SK-MEL-5 (cell line): ENCODE measurements at places on chromosomes 6 and 20.

DNA sequence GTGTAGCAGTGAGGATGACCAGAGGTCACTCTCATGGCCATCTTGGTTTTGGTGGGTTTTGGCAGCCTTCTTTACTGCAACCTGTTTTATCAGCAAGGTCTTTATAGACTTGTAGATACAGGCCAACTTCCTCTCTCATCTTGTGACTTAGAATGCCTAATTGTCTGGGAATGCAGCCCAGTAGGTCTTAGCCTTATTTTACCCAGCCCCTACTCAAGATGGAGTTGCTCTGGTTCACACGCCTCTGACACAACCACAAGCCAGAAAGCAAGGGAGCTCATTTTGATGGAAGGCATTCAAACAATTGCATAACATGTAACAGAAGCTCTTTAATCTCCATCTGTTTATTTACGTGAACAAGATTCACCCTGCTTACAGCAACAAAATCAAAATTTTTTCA, 492.0 kb upstream of the SULF2 start:
- DNase-seq, result no peak

- DNase-seq, result no peak
Observed at GRCh38 chr20:34736106-34736735, 32.1 kb downstream of the TP53INP2 start.

GRCh38 chr20:43584448-43585136, 6.1 kb upstream of the IFT52 start:
- no peak for DNase-seq

GRCh38 chr20:17621229-17621968, 51.5 kb downstream of the DSTN start:
- DNase-seq, result no peak

GRCh38 chr6:140538926-140539325, 1164.5 kb upstream of the CITED2 start:
- peak; percentile 7 for DNase-seq

DNA sequence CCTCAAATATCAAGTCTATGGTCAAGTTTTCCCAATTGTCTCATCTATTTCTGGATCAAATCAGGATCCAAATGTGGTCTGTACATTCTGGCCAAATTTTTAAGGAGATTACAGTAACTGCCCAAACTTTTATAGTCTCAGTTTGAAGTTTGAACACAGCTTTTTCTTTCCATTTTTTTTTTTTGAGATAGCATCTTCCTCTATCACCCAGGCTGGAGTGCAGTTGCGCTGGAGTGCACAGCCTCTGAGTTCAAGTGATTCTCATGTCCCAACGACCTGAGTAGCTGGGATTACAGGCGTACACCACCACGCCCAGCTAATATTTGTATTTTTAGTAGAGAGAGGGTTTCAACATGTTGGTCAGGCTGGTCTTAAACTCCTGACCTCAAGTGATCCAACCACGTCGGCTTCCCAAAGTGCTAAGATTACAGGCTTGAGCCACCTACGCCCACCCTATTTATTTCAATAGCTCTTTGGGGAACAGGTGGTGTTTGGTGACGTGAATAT, 84.9 kb upstream of the CARMIL1 start:
- no peak for DNase-seq

DNA sequence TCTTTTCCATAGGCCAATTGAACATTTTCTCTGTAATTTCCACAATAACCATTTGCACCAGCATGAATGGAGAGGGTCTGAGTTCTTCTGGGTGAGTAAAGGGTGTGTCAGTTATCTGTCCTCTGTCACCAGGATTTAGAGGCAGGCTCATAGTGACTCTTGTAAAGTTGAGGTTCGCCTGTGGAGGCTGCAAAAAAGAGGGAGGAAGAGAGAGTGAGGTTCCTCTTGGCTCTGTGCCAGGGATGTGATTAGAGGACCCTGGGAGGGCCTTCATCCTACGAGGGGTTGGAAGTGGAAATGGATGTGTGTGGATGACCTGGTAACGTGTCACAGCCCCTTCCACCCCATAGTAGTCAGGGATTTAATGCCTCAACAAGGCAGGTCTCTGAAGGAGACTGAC, 242.0 kb downstream of the ESR1 start:
- DNase-seq, result no peak

DNA sequence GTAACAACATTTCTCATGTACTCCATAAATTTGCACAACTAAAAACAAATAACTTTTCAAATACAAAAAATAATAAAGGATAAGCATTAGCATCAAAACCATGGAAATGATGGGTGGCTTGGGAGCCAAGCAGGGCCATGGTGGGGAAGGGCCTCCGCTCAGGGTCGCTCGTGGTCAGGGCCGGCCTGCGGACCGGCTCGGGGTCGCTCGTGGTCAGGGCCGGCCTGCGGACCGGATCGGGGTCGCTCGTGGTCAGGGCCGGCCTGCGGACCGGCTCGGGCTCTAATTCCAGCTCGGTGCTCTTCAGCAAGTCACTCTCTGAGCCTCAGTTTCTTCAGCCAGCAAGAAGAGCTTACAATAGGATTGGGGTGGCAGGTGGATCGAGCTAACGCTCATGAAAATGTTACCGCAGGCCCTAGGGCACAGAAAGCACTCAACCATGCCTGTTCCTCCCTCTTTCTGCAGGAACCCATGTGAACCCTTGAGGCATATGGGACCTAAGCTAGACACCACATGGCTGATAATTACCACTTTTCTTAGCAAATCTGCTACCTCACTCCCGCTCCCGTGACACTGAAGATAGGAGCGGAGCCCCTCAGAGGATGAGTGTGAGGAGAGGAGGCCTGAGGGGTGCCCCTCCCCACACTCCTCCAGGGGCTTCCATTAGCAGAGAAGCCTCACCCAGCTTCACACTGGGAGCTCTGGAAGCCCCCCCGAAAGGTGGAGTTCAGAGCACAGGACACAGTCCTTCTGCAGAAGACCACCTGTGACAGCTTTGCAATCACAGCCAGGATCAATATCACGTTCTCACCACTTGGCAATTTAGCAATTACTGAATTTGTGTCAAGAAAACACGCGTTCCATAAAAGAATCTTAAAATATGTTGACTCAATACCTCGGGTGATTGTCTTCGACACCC, 103.0 kb downstream of the PSMB1 start:
- DNase-seq, result no peak

GRCh38 chr6:166499350-166500163, 86.9 kb downstream of the RAMACL start:
- DNase-seq, result no peak

GRCh38 chr20:44342248-44342647, 5.4 kb downstream of the R3HDML start:
- DNase-seq, result no peak

GRCh38 chr20:58695895-58696375, 3.3 kb downstream of the NPEPL1 start:
- no peak for DNase-seq

DNA sequence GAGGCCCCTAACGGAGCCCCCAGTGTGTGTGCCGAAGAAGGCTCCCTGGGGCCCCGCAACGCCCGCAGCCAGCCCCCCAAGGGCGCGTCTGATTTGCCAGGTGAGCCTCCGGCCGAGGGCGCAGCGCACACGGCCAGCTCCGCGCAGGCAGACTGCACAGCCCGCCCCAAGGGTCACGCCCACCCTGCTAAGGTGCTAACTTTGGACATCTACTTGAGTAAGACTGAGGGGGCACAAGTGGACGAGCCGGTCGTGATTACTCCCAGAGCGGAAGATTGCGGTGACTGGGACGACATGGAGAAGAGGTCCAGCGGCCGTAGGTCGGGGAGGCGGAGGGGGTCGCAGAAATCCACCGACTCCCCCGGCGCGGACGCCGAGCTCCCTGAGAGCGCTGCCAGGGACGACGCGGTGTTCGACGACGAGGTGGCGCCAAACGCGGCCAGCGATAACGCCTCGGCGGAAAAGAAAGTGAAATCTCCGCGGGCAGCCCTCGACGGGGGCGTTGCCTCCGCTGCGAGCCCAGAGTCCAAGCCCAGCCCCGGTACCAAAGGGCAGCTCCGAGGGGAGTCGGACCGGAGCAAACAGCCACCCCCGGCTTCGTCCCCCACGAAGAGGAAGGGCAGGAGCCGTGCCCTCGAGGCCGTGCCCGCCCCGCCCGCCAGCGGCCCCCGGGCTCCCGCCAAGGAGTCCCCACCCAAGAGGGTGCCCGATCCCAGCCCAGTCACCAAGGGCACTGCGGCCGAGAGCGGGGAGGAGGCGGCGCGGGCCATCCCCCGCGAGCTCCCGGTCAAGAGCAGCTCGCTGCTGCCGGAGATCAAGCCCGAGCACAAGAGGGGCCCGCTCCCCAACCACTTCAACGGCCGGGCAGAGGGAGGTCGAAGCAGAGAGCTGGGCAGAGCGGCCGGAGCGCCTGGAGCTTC, 117.0 kb downstream of the RTN4IP1 start:
- no peak for DNase-seq

GRCh38 chr6:31567531-31568370, 4.3 kb upstream of the LTA start:
- DNase-seq, result no peak

DNA sequence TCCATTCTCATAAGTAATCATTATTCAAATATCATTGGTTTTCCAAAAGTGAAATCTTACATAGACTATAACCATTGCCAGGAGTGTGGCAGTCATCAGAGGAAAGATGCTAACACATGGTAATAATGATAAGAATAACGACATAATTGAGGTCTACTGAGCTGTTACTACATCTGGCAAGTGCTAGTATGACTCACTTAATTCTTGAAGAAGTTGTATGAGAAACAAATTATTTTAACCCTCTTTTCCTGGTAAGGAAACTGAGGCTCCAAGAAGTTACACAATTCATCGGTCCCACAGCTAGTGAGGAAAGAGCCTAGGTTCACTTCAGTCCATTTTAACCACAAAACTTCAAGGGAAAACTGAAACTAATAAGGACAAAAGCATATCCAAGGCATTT, 335.6 kb upstream of the BTBD3 start:
- no peak for DNase-seq

DNA sequence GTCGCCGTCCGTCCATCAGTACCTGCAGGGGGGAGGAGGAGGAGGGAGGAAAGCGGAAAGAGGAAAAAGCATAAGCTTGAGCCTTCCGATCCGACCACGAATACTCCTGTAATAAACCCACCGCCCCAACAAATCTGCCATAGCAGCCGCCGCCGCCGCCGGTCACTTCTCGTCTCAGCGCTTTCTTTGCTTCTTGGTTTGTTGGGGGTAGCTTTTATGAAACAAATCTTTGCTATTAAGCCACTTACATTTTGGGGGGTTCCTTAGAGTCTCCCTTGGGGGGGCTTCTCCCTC, 277 bp downstream of the ADGRB3 start:
- no peak for DNase-seq

DNA sequence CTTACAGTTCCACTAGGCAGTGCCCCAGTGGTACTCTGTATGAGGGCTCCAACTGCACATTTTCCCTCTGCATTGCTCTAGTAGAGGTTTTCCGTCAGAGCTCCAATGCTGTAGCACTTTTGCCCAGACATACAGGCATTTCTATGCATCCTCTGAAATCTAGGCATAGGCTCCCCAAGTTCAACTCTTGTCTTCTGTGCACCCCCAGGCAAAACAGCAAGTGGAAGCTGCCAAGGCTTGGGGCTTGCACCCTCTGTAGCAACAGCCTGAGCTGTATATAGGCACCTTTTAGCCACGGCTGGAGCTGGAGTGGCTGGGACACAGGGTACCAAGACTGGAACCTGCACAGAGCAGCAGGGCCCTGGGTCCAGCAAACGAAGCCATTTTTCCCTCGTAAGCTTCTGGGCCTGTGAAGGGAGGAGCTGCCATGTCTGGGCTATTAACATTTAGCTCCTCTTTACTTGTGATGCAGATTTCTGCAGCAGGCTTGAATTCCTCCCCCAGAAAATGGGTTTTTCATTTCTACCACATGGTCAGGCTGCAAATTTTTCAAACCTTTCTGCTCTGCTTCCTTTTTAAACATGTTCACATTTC, 596.2 kb upstream of the ADGRB3 start:
- no peak for DNase-seq

GRCh38 chr6:43740961-43741764, 28.8 kb upstream of the VEGFA start:
- no peak for DNase-seq

DNA sequence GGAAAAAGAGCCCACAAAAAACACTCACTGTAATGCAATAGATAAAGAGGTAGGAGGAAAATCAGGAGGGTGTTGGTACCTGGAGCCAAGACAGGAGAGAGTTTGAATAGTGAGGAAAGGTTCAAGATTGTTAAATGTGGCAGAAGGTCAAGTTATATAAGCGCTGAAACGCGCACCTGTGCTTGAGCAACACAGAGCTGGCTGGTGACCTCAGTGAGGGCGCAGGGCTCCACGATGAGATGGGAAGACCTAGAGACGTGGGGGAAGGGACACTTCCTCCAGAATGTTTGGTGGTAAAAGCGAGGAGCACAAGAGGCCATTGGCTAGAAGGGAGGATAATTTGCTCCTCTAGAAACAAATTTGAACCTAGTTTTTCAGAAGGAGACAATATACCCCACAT, 4.2 kb upstream of the PPP1R14C start:
- no peak for DNase-seq

GRCh38 chr6:16222826-16223225, 15.6 kb upstream of the GMPR start:
- DNase-seq, result no peak

GRCh38 chr6:149964308-149965193, 808 bp downstream of the ULBP1 start:
- no peak for DNase-seq

DNA sequence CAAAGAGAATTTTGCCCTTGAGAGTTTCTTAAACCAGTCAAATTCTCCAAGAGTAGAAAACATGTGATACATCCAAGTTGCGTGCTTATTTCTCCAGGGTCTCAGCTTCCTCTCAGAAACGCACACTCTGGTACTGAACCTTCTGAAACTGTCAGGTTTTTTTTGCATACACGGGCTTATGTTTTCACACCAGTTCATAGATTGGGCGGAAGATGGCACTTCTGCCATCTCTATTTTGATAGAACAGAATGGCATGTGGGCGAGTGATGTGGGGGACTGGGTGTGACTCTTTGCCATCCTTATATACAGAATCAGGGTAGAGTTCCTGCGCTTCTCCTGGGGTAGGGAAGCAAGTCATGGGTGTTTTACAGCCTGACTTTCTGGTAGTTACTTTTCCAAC, 56.4 kb downstream of the ADTRP start:
- peak; percentile 46 for DNase-seq

DNA sequence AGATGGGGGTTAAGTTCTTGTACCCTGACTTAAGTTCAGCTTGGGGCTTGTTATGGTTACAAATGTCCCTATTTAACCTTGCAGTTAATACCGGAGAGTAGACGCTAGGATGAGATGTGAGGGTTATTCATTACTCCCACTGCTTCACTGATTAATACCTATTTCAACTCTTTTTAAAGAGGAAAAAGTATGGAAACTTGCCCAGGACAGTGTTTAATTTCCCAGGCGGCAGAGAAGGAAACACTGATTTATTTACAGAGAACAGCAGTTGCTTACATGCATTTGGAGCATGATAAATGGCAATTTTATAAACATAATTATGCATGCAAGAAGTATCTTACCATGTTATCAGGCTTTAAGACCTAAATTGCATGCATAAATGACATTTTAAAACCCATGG, 137.7 kb downstream of the RCAN2 start:
- no peak for DNase-seq

- DNase-seq, result no peak
Observed at GRCh38 chr20:61219021-61219431, 33.0 kb upstream of the CDH4 start.

- no peak for DNase-seq
Observed at GRCh38 chr6:76789580-76789979, 673.7 kb downstream of the HTR1B start.

- DNase-seq, result no peak
Observed at GRCh38 chr6:100846276-100846675, 34.9 kb downstream of the ASCC3 start.

- no peak for DNase-seq
Observed at GRCh38 chr6:102154176-102154575, 760.7 kb downstream of the GRIK2 start.
